ENCODE measurements at places on chromosomes 6 and 20.
A peak's percentile ranks its signal among the peaks of the same experiment; 100 is the strongest.

- no peak for DNase-seq
These were observed 84.2 kb upstream of the MARCKS start for GRCh38 chr6:113772961-113773360.

DNA sequence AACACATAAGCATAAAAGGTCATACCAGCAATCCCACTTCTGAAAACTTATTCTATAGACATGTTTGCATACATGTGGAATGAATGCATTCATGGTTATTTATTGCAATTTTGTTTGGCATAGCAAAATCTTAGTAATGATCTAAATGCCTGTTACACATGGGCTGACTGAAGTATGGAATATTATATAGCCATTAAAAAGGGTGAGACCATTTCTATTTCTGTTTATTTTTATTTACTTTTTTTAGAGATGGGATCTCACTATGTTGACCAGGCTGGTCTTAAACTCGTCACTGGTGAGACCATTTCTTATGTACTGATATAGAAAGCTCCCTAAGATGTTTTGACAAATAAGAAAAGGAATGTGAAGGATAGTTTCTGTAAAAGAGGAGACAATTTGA, 14.3 kb upstream of the SCRT2 start:
- DNase-seq = no peak

DNA sequence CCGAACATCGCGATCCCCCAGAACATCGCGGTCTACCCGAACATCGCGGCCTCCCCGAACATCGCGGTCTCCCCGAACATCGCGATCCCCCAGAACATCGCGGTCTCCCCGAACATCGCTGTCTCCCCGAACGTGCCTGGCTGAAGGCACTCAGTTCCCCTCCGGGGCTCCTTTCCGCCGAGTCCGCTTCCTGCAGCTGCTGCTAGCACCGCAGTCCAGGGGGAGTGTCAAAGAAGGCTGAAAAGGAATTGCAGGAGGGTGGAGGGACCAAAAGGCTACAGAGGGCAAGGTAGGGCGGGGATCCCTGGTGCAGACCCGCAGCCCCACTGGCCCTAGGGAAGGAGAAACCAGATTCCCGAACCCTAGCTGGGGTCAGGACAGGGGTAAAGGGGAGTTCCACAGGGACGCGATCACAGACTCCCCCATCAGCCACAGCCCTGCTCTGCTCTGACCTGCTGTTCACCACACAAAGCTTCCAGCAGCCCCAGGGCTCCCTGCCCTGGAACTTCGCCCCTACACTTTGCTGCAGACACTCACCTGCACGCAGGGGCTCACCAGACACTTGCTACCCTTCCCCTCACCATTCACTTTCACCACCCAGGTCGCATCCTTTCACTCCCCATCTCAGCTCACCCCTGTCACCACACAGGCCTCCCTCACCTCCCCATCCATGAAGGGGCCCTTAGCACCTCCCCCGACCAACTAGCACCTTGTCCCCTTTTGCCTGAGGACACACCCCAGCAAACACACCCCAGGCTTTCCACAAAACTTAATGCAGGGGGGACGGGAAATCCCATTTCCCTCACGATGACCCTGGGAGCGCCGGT, 1.7 kb downstream of the ULBP1 start:
- DNase-seq = no peak

GRCh38 chr6:106216527-106216926, 109.0 kb downstream of the ATG5 start:
- no peak for DNase-seq

GRCh38 chr20:62364911-62365736, 2.0 kb downstream of the LAMA5 start:
- no peak for DNase-seq

GRCh38 chr20:46416421-46416820, 10.0 kb upstream of the ELMO2 start:
- DNase-seq = no peak

DNA sequence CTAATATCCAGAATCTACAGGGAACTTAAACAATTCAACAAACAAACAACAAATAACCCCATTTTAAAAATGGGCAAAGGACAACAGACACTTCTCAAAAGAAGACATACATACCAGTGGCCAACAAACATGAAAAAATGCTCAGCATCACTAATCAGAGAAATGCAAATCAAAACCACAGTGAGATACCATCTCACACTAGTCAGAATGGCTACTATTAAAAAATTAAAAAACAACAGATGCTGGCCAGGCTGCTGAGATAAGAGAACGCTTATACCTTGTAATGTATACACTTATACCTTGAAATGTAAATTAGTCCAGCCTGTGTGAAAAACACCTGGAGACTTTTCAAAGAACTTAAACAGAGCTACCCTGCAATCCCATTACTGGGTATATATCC, 166.8 kb downstream of the IBTK start:
- DNase-seq = no peak

- DNase-seq = no peak
These were observed 66.5 kb upstream of the IER3 start for GRCh38 chr6:30810813-30811339.

- DNase-seq = no peak
These were observed 1.5 kb upstream of the GOPC start for GRCh38 chr6:117603821-117604220.

GRCh38 chr6:89927264-89927663, 33.0 kb downstream of the GJA10 start:
- DNase-seq = no peak

GRCh38 chr6:39440039-39440426, 117.5 kb upstream of the KCNK16 start:
- DNase-seq = no peak

GRCh38 chr6:73418081-73418741, 23.6 kb downstream of the DDX43 start:
- DNase-seq = no peak

- DNase-seq = no peak
These were observed 65.5 kb downstream of the PPP1R3G start for GRCh38 chr6:5150551-5151075.

GRCh38 chr6:153032255-153032882, 29.9 kb upstream of the MTRF1L start:
- DNase-seq = no peak

- DNase-seq = no peak
These were observed 127.9 kb downstream of the BACH2 start for GRCh38 chr6:90168693-90169131.

DNA sequence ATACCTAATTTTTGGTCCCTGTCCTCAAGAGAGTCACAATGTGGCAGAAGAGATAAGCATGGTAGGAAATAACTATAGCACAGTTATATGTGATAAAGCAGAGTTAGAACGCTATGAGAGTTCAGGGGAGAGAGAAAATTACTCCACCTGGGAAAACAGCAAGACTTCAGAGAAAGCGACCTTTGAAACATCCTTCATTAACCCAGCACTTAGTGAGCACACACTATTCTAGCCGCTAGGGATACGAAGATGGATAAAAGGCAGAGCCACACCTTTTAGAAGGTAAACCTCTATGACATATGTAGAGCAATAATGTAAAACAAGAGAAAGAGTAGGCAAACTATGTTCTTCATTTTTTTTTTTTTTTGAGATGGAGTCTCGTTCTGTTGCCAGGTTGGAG, 264.3 kb downstream of the PTPRK start:
- DNase-seq = no peak

DNA sequence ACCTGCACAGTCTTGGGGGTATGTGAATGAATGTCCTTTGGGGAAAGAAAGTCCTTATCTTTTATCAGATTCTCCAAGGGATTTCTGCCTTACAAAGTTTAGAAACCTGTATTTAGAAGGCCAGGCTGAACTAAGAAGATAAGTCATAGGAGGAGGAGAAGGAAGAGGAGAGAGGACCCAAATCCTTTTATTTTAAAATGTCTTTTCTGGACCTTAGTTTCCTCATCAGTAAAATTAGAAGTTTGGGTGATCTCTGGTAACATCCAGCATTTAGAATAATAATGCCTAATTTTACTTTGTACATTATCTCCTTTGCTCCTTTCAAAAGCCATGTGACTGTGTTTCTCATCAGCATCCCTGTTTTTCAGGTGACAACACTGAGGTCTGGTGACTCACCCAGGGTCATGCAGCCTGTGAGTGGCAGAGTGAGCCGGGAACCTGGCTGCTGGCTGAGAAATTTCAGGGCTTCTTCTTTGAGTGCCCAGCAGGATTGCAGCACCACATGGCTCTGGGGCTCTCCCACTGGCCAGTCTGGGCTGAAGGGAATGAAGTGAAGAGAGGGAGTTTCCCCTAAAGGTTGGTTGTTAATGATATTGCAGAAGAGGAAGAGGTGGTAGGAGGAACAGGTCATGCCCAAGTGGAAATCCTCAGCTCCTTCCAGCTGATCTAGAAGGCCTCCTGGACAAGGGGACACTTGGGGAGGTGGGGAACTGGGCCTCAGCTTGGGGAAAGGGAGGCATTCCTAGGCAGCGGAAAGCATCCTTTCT, 34.0 kb downstream of the VEGFA start:
- DNase-seq = peak; percentile 66

- DNase-seq = no peak
These were observed 50.8 kb downstream of the PREP start for GRCh38 chr6:105352037-105352617.

GRCh38 chr20:62923669-62924441, 2.5 kb downstream of the DIDO1 start:
- no peak for DNase-seq

DNA sequence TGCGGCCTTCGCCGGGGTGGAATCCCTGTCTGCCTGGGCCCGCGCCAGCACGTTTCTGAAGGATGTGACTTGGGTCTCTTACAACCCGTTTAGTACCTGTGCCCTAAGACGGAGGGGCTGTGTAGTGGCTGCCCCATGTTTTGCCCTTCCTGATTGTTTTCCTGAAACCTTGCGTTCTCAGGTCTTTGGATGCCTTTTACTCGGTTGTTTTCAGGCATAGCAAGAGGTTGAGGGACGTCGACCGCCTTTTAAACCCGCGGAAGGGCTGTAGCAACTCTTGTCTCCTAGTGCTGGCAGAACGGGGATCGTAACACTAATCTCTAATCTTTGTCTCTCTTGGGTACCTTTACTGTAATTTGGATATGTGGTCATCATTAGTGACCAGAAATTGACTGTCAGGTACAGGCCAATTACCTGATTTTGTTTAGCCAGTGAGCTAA, 706 bp upstream of the NANP start:
- DNase-seq = no peak

DNA sequence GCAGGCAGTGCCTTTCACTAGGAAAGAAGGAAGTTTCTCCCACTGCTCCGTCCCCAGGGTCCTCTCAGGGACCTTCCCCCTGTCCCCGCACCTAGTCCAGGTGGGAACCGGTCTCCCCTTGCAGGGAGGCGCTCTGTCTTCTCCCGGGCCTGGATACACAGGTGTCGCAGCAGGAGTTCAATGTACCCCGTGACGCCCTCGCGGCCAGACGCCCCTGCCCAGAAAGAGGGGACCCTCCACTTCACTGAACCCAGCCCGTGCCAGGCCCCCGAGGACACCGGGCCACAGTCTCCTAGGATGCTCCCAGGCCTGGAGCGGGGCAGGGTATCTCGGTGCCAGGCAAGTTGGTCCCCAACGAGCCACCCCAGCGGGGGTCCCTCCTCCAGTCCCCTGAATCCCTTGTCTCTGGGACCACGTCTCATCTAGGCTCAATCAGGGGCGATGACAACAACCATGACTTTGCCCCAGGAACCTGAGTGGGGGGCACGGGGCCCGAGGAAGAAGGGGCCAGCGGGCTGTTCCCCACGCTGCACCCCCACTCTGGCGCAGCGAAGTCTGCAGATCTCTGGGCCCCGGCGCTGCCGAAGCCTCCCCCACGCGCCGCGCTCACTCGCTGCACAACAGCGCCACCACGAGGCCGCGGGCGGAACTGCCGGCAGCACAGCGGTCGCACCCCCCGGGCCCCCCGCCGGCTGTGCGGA, 103.0 kb downstream of the EDN3 start:
- peak; percentile 57 for DNase-seq

GRCh38 chr6:113481910-113482309, 375.2 kb upstream of the MARCKS start:
- DNase-seq = no peak

- DNase-seq = no peak
These were observed 142.6 kb downstream of the ARHGAP18 start for GRCh38 chr6:129567374-129567773.

- DNase-seq = no peak
These were observed 5.9 kb downstream of the WRNIP1 start for GRCh38 chr6:2771079-2771478.

DNA sequence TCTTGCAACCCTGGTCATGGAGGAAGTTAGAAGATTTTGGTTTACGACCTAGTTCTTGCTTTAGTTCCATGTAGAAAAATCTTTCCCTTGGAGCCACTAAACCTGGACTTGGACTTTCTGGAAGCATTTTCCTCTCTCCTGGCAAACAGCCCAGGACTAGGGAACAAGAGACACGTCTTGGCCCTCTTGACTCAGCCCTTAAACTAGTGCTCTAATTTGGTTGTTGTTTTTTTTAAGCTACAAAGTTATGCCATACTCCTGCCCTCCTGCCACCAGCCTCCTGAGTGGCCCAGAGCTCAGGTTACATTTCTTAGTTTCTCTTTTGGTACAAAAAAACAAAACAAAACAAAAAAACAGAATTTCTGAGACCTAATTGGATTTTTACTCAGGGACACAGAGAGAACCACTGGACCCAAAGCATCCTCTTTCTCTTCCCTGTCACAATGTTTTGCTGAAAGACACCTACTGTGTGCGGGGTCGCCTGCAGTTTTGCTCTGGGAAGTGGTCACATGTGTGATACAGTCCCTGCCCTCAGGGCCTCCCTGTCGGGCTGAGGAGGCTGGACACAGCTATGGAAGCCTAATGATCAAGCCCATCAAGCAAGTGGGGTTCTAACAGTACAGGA, 32.3 kb upstream of the SCUBE3 start:
- no peak for DNase-seq

DNA sequence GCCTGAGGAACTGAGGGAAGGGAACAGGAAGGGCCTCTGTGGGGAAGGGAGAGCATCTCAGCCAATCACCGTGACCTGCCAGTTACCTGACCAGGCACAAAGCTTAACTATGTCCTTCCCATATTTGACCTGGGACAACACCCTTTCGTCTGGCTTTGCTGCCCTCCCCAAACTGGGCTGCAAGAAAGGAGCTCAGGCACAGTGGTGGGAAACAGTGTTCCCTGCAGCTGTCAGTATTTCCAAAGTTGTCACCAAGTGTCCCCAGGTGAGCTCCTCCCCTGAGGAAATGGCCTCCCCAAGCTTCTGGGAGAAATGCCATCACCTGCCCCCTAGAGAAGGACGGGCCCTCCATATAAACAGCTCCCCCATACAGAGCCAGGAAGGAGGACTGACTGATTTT, 17.9 kb downstream of the NCR2 start:
- no peak for DNase-seq

DNA sequence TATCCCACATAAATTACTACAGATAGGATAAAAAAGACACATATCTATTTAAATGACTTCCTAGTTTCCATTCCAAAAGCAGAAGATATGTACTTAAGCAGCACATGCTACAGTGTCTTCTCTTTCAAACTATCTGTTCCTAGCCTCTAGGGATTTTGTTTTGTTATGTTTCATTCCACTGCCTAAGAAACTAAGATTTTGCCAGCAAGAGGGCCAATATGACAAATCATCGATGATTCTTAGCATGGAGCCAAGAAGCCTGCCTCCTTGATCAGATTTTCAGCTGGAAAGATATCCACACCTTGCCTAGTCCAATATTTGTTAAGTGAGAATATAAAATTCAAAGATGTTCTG, 7.0 kb downstream of the SNX5 start:
- no peak for DNase-seq
